Cerebellum (tissue), 4 donors: ENCODE measurements at places on chromosomes 7 and 10.

GRCh38 chr7:146922782-146923181 lies 806.2 kb downstream of the CNTNAP2 start:
- DNase-seq: no peak

- DNase-seq: no peak
Measured at GRCh38 chr10:110174201-110174600, 33.2 kb upstream of the MXI1 start.

DNA sequence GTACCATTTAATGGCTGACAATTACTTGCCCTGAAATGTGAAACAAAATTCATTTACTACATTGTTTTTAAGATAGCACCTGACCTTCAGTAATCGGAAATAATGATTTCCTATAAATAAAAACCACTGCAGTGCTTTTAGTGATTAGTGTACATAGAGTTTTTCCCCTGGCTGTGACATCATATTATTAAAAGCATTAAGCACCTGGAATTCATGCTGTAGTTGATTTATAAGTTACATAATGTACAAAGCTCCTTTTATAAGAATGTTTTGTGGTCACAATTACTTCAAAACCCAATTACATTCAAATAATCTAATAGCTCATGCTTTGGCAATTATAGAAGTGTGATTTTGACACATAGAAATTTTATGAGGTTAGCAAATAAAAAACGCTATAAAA lies 44.3 kb upstream of the EIF4H start:
- DNase-seq: no peak

- DNase-seq: no peak
Measured at GRCh38 chr7:113890331-113891030, 28.3 kb downstream of the PPP1R3A start.

DNA sequence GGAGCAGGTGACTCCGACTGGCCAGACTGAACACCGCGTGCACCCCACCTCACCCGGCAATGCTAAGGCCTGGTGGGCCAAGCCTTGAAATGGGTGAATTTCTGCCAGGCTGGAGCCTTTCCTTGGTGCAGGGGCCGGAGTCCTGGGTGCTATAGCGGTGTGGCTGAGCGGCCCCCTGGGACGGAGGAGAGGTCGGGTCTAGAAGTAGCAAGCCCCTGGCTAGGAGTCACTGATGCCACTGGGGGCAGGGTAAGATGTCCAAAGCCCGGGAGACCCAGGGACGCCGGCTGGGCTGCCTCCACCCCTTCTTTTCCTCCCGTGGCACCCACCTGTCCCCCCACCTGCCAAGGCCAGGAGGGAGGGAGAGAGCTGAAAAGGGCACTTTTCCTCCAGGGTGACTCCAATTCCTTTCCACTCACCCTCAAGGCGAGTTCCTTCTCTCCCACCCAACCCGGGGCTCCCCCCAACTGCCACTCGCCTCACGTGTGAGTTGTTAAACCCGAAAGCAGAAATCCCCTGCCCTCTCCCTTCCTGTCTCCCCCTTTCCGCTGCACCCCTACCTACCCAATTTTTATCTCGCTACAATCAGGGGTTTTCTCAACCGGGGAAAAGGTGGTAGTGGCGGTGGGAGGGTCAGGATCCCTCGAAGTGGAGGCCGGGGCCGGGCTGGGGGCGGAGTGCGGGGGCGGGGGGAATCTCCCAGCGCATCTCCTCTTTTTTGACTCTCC lies 6.0 kb upstream of the GATA3 start:
- DNase-seq: no peak

DNA sequence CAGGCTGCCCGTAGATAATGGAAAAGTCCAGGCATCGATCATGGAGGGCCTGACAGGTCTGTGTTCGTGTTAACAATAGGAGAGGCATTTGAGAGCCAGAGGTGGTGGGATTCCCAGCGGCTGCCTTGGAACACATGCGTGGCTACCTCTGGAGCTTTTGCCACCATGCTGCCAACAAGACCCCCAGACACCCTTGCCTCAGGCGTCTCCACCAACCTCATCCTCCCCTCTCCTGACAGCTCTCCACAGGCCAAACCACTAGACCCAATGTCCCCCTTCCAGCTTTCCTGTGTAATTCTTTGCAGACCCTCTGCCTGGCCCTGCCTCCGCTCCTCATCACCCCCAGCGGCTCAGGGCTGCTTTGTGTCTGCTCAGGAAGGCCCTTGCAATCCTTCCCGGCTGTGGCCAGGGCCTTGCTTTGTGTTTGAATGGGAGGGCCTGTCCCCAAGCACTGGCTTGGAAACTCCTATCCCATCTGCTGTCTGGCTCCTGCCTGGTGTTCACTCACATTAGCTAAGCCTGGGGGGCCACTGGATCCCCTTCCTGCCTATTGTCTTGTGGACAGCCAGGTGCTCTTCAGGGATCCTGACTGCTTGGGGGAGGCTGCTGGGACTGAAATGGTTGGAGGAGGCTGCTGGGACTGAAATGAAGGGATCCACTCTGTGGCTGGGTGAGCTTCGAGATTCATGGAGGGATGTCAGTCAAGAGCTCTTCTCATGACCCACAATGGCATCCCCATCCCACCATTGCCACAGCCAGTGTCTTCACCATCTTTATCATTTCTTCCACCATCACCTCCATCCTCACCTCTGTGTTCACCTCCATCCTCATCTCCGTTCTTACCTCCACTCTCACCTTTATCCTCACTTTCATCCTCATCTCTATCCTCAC lies 60.8 kb upstream of the ELN start:
- no peak for DNase-seq

DNA sequence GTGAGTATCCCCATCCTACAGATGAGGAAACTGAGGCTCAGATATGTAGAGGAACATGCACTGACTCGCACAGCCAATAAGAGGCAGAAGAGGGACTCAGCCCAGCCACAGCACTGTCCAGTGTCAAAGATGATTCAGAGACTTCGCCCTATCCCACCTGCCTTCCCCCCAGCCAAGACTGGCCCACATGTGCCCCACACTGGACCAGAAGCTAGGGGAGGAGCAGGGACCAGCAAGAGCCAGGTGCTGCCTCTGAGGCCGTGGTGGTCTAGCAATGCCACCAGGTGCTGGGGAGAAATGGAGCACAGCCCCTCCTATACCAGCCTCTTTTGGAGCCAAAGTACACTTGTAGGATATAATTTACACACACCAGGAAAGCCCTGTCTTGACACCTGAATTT lies 22.3 kb downstream of the GRID1 start:
- no peak for DNase-seq

GRCh38 chr7:100886936-100887515 lies 2.5 kb downstream of the UFSP1 start:
- DNase-seq: no peak

- no peak for DNase-seq
Measured at GRCh38 chr7:68319061-68319460, 1279.2 kb upstream of the AUTS2 start.

GRCh38 chr7:79709574-79710409 lies 256.3 kb upstream of the MAGI2 start:
- no peak for DNase-seq

DNA sequence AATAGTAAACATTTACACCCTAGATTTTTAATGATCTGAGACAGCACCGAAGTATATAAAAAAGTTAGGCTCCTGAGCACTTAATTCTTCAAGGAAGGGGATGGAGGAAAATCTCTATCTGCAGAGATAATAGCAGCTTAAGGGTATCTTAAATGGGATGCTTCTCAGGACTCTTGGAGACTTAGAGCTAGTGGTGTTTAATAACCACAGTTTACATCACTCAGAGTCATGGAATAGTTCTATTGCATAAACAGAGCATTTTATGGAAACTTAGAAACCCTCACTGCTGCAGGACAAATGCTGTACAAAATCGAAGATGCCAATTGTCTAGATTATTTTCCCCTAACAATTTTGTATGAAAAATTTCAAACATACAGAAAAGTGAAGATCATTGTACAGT lies 398.9 kb upstream of the GALNT17 start:
- no peak for DNase-seq
